ENCODE measurements at places on chromosomes 4 and X. TPM values are rescaled to one million over a fixed set of nuclear protein-coding genes. Genes with fewer than 3 reads are reported as not detected.

MMRN1 gene
- 0.96 TPM for total RNA-seq

RNF175 gene
- 0.34 TPM for total RNA-seq

CT45A1 gene
- not detected for total RNA-seq

RNF212 gene
- total RNA-seq, result 1.0 TPM

SERTM2 gene
- total RNA-seq, result not detected

PCSK1N gene
- total RNA-seq, result 0.38 TPM

DRD5 gene
- total RNA-seq, result not detected

FGG gene
- total RNA-seq, result not detected

ZFX gene
- total RNA-seq, result 45.9 TPM

FAM47C gene
- not detected for total RNA-seq

TMEM33 gene
- 47.8 TPM for total RNA-seq

GNRHR gene
- total RNA-seq, result not detected

SSX5 gene
- not detected for total RNA-seq

ADGRG4 gene
- not detected for total RNA-seq

MAGEA1 gene
- not detected for total RNA-seq

TMPRSS11F gene
- total RNA-seq, result not detected

POU4F2 gene
- not detected for total RNA-seq

NDNF gene
- total RNA-seq, result not detected

CFP gene
- total RNA-seq, result 47.5 TPM

PDZD4 gene
- 1.1 TPM for total RNA-seq

ESX1 gene
- not detected for total RNA-seq

GDPD2 gene
- 0.12 TPM for total RNA-seq

RAB40A gene
- not detected for total RNA-seq

GYPE gene
- 0.33 TPM for total RNA-seq

TCEAL6 gene
- not detected for total RNA-seq

PLS3 gene
- 0.33 TPM for total RNA-seq
